Renal cortex interstitium (tissue), 15 donors: ENCODE measurements at places on chromosomes 5 and 9. TPM values are rescaled to one million over a fixed set of nuclear protein-coding genes. Genes with fewer than 3 reads are reported as not detected.

DNA sequence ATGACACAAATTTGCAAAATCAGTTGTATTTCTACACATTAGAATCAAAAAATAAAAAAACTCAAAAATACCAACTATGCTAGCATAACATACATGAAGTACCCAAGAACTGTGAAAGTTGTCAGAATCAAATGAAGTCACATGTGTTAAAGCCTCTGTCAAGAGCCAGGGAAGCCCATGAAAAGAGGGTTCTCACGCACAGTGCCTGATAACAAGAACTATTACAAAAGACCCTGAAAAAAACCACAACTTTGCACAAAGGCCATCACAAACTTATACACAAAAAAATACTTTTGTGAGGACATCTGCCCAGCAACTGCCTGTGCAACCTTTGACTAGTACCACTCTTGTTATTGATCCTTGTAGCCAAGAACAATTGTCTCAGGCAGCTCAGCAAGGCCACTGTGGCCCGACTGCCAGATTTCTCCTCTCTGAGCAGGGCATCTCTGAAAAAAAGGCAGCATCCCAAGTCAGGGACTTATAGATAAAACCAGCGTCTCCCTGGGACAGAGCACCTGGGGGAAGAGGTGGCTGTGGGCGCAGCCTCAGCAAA lies 28.9 kb upstream of the HNRNPA0 start:
- no peak for DNase-seq

DNA sequence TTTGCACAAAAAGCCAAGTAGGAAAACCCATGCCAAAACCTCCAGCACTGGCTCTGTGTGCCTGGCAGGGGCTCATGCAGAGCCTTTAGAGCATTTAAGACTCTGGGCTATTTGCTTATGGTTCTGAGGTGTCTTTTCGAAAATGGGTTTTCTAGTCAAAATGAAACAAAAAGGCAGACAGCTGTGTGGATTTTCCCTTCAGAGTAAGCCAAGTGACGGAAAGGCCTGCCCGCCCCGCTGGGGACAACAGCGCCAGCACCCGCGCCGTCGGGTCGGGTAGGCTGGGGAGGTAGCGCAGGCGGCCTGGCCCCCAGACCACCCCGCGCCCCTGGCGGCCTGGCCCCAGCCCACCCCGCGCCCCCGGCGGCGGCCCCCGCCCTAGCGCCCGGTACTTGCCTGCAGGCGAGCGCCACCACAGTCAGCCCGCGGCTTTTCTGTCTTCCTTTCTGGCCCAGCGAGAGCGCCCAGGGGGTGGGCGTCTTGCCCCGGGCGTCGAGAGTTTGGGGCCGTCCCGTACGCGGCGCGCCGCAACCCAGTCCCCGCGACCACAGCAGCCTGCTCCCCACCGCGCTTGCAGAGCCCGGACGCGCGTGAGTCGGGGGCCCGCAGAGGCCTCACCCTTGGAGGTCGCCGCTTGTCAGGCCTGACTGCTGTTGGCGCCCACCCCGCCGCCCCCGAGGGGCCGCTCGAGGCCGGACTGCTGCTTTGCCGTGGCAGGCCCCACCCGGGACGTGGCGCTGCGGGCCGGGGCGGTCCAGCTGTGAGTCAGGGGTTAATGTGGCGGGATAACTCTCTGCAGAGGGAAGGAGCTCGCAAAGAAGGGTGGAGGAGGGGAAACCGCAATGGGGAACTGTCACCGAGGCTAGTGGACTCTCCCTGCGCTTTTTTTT lies at the start of gene TICAM2:
TSS of gene TICAM2 (minus strand) at position 779 of the 890 bp plus-strand sequence. CDS start 21,223 bp downstream, outside the sequence.
- DNase-seq = no peak

ZNF883 gene
- polyA plus RNA-seq = 7.8 TPM

DNA sequence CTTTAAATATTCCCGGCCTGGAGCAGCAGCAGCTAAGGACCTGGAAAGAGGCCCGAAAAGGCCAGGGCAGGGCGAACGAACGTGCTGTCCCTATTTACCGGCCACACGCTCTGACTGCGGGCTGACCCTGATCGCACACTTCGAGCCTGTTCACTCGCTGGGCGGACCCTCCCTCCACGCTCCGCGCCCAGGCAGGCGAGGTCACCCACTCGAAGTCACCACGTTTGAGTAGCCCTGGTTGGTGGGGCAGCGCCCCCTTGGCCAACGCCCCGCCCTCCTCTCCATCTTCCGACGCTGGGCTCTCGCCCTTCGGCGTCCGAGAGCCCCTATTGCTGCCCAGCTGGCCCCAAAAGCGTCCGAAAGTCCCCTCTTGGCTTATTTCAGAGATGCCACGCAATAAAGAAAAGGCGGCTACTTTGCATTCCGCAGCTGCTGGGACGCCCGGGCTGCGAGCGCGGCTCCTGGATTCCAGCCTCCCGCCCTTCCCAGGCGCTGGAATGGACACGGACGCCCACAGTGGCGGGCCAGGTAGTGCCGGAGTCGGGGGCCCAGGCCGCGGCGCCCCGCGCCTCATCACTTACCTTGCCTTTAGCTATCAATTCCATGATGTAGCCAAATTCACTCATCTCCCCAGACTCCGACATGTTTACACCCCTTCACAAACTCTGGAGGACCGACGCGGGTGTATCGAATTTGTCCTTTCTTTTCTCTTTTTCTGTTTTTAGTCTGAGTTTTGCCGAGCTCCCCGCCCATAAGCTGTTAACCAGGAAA lies 9.9 kb upstream of the TRIM36 start:
- no peak for DNase-seq

GRCh38 chr5:140417235-140417634 lies 15.6 kb downstream of the ANKHD1 start:
- DNase-seq = no peak

DNA sequence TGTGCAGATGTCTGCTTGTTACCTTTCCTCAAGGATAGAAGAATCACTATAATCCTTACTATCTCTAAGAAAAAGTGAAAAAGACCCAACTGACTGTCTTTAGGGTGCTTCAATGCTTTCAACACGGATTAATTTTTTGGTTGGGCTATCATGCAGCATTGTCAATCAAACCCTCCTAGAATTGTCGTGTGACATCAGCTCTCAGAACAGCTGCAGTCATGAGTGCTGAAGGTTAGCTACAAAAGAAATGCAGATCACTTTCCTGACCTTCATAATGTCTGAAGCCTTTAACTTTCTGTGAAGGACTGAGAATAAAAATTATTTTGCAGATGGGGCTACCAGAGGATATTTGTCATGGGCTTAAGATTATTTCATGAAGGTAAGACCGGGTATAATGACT lies 107.9 kb upstream of the EFNA5 start:
- no peak for DNase-seq

DNA sequence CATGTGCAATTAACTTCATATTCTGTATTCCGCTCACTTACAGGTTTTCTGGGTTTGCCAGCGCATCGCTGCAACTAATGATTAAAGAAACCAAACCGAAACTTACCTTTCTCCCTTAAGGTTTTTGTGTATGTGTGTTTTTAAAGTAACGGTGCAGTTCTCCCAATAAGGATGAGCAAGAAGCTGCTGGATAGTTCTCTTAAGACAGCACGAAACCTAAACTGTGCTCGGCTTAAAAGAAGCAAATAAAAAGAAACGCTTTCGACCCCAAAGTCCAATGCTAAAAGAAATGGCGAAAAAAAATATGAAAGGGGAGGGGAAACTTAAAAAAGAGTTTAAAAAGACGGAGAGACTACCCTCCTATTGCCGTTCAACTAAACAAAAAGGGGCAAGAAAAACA lies 340 bp downstream of the ELAVL2 start:
- DNase-seq = no peak

- no peak for DNase-seq
Measured at GRCh38 chr5:66315784-66316183, 171.7 kb downstream of the SREK1 start.

DNA sequence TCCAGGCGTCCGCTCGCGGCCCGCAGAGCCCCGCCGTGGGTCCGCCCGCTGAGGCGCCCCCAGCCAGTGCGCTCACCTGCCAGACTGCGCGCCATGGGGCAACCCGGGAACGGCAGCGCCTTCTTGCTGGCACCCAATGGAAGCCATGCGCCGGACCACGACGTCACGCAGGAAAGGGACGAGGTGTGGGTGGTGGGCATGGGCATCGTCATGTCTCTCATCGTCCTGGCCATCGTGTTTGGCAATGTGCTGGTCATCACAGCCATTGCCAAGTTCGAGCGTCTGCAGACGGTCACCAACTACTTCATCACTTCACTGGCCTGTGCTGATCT lies 294 bp downstream of the ADRB2 start:
- DNase-seq = no peak

DNA sequence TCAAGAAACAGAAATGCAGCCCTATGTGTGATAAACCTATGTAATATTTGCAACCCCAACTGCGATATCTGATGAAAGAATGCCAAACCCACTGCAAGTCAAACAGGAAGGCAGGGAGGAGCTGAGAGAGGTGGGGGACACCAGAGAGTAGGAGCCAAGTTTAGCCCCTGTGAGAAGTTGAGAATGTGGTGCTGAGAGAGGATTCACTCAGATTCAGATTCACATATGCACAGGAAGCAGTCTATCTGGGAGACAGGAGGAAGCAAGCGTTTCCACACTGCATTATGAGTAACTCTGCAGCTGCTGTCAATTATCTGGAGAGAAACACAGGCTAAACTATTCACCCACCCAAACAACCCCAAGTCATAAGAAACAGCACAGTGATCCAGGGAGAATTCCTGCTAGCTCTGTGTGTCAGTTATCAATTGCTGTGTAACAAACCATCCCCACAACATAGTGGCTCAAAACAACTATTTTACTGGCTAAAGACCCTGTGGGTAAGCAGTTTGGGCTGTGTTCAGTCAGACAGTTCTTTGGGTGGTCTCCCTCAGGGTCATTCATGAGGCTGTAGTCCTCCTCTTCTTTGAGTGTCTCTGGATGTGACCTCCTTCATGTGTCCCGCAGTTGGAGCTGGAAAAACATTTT lies 161.9 kb upstream of the RAI14 start:
- no peak for DNase-seq
